ENCODE measurements at places on chromosomes 5 and 9. TPM values are rescaled to one million over a fixed set of nuclear protein-coding genes. Genes with fewer than 3 reads are reported as not detected.

DNA sequence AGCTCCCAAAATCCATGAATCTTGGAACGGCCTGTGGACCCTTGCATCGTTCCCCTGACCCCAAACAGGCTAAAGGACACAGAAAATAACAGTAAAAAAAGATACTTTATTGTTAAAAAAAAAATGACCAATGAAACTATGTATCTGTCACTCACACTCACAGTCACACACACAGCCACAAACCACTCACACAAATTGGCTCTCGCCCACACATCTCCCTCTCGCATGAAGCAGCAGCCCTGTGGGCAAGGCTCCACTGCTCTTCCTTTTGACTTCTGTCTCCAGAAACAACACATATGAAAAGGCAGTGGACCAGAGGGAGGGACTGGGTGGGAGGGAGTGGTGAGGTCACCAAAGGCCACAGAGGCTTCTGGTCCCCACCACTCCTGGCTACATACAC lies 56.6 kb downstream of the SLC36A1 start:
- peaks cover 6% of the 10 kb centered on the region for H3K4me1 ChIP-seq
- no peaks in the 10 kb centered on the region for H3K36me3 ChIP-seq
- H3K27ac ChIP-seq = no peak overlapping the region
- no peaks in the 10 kb centered on the region for H3K27me3 ChIP-seq
- no peak for DNase-seq
- H3K4me3 ChIP-seq = no peak overlapping the region

Gene SPINK13
- not detected for total RNA-seq

Gene OSMR
- not detected for total RNA-seq

GRCh38 chr5:59745415-59745863 lies 148.1 kb downstream of the PDE4D start:
- no peak for DNase-seq
- no peaks in the 10 kb centered on the region for H3K36me3 ChIP-seq
- H3K4me3 ChIP-seq = no peak overlapping the region
- H3K27ac ChIP-seq = no peak overlapping the region
- H3K27me3 ChIP-seq = no peaks in the 10 kb centered on the region

Gene SLIT3
- total RNA-seq = not detected

DNA sequence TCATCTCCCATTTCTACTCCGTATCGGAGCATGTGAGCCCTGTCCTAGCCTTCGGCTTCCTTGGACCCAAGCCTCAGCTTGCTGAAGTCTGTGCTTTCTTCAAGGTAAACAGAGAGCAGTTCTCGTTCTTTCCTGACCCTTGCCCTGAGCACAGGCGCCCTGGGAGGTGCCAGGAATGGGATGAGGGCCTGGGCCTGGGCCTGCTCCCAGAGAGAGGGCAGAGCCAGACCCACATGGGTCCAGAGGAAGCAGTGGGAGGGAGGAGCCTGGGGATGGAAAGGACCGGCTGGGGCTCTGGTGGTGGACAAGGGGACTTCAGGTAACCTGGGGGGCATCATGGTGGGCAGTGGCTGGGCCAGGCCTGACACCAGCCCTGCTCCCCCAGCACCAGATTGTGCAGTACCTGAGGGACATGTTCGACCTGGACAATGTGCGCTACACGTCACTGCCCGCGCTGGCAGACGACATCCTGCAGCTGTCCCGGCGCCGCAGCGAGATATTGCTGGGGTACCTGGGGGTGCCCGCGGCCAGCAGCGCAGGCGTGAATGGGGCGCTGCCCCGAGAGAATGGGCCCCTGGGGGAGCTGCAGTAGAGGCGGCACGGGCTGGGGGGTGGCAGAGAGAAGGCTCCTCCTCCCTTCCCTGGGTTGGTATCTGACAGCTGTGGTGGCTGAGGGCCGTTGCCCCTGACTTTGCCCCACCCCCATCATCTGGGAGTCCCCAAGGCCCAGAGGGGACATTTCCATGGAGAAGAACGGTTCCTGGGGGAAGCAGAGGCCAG lies 10.9 kb upstream of the DOLPP1 start:
- H3K4me1 ChIP-seq = peaks cover 45% of the 10 kb centered on the region
- H3K27me3 ChIP-seq = no peaks in the 10 kb centered on the region
- H3K4me3 ChIP-seq = no peak overlapping the region
- H3K27ac ChIP-seq = peak overlapping the region; percentile 74
- no peak for DNase-seq

GRCh38 chr9:33065157-33066076 lies 11.1 kb downstream of the SMU1 start:
- no peak overlapping the region for H3K4me3 ChIP-seq
- DNase-seq = no peak
- peaks cover 76% of the 10 kb centered on the region for H3K36me3 ChIP-seq
- H3K27ac ChIP-seq = no peak overlapping the region
- H3K27me3 ChIP-seq = no peaks in the 10 kb centered on the region
- H3K4me1 ChIP-seq = no peaks in the 10 kb centered on the region

- H3K4me1 ChIP-seq = no peaks in the 10 kb centered on the region
- H3K36me3 ChIP-seq = no peaks in the 10 kb centered on the region
Measured at GRCh38 chr9:91502913-91503672, 79.5 kb upstream of the NFIL3 start.

DNA sequence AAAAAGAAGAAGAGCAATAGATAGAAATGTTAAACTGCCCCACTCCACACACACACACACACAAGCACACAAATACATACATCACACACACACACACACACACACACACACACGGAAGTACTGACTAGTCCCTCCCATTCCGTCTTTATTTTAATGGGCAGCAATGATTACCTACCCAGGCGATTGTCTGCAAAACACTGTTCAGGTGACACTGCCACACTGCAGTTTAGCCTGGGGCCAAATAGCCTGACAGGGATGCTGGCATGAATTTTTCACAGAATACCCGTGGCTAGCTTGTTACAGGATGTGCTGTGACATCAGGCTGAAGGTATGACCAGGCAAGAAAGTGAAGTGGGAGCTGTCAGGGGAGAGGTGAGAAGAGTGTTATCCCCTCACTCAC lies 86.9 kb downstream of the FRMD3 start:
- no peaks in the 10 kb centered on the region for H3K36me3 ChIP-seq
- no peaks in the 10 kb centered on the region for H3K27me3 ChIP-seq
- no peak for DNase-seq
- H3K4me3 ChIP-seq = no peak overlapping the region

DNA sequence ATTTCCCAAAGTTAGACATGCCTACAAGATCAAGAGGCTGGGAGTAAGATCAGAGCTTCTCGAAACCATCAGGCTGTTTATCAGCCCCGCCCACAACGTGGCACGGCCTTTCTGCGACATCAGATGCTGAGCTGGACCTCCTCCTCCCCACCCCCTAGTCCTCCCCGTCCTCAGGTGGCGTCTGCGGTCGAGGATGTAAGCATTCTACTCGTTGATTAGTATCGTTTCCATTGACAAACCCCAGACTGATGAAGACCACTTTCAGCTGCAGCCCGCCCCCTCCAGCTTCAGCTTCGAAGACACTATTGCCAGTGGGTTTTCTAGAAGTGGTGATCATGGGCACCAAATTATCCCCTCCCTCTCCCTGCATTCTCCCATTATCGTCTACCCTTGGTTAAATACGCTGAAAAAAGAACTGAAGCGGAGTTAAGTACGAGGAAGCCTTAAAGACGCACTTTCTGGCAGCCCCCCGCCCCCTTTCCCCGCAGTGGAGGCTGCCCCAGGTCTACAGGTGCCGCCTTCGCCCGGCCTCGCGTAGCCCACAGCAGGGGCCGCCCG lies 1.1 kb downstream of the PPIC start:
- H3K27me3 ChIP-seq = peaks cover 24% of the 10 kb centered on the region
- peak; percentile 2 for DNase-seq
- H3K36me3 ChIP-seq = no peaks in the 10 kb centered on the region
- no peak overlapping the region for H3K4me3 ChIP-seq
- peaks cover 15% of the 10 kb centered on the region for H3K4me1 ChIP-seq
- H3K27ac ChIP-seq = no peak overlapping the region

GRCh38 chr9:83185488-83186154 lies 122.7 kb upstream of the RASEF start:
- H3K27ac ChIP-seq = no peak overlapping the region
- no peak overlapping the region for H3K4me3 ChIP-seq
- H3K4me1 ChIP-seq = no peaks in the 10 kb centered on the region

Gene LCN9
- total RNA-seq = not detected

Gene GBA2
- 76.4 TPM for total RNA-seq

GRCh38 chr9:128024761-128025308 lies 42.3 kb downstream of the NAIF1 start:
- peak overlapping the region; percentile 93 for H3K27ac ChIP-seq
- peaks cover 77% of the 10 kb centered on the region for H3K4me1 ChIP-seq
- no peaks in the 10 kb centered on the region for H3K27me3 ChIP-seq
- no peak for DNase-seq

Gene INSYN2B
- not detected for total RNA-seq

Gene BTNL9
- total RNA-seq = 0.54 TPM

- DNase-seq = peak; percentile 40
- H3K27ac ChIP-seq = peak overlapping the region; percentile 100
- H3K4me1 ChIP-seq = peaks cover 73% of the 10 kb centered on the region
- H3K36me3 ChIP-seq = peaks cover 56% of the 10 kb centered on the region
Measured at GRCh38 chr5:176530983-176531901, 6.0 kb downstream of the RNF44 start.

DNA sequence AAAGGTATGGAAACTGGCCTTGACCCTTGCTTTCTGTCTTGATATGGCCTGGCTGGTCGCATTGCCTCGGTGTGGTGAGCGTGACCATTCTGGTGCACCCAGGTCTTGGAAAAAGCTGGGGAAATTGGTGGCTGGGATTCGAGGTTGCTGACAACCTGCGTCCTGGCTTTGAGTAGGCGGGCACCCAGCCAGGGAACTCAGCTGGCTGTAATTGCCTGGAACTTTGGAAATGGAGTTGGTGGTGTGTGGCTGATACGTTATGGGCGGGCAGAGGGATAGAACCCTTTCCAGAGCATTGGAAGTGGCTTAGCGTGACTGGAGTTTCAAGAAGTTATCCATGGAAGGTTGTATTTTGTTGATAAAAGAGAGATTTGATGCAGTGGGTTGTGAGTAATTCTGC lies 35.2 kb downstream of the KCNMB1 start:
- H3K36me3 ChIP-seq = no peaks in the 10 kb centered on the region
- no peaks in the 10 kb centered on the region for H3K27me3 ChIP-seq
- no peak overlapping the region for H3K27ac ChIP-seq
- H3K4me1 ChIP-seq = peaks cover 16% of the 10 kb centered on the region

Gene BNC2
- total RNA-seq = 66.5 TPM

- no peaks in the 10 kb centered on the region for H3K4me1 ChIP-seq
- no peaks in the 10 kb centered on the region for H3K36me3 ChIP-seq
- no peak overlapping the region for H3K4me3 ChIP-seq
Measured at GRCh38 chr5:14767735-14768507, 103.4 kb downstream of the OTULIN start.

Gene RUFY1
- total RNA-seq = 48.7 TPM

- no peaks in the 10 kb centered on the region for H3K4me1 ChIP-seq
- no peak overlapping the region for H3K27ac ChIP-seq
- H3K4me3 ChIP-seq = no peak overlapping the region
- H3K27me3 ChIP-seq = no peaks in the 10 kb centered on the region
- no peaks in the 10 kb centered on the region for H3K36me3 ChIP-seq
Measured at GRCh38 chr9:117596678-117597077, 107.5 kb upstream of the TLR4 start.

GRCh38 chr5:109756543-109757185 lies 66.9 kb downstream of the MAN2A1 start:
- H3K36me3 ChIP-seq = peaks cover 14% of the 10 kb centered on the region
- H3K27me3 ChIP-seq = no peaks in the 10 kb centered on the region
- no peak overlapping the region for H3K27ac ChIP-seq
- no peaks in the 10 kb centered on the region for H3K4me1 ChIP-seq
- H3K4me3 ChIP-seq = no peak overlapping the region

GRCh38 chr9:80664327-80665210 lies 1024.8 kb downstream of the TLE1 start:
- no peaks in the 10 kb centered on the region for H3K36me3 ChIP-seq
- no peaks in the 10 kb centered on the region for H3K27me3 ChIP-seq
- H3K4me1 ChIP-seq = peaks cover 5% of the 10 kb centered on the region
- H3K4me3 ChIP-seq = no peak overlapping the region

Gene LRRC70
- total RNA-seq = 29.5 TPM

Gene EIF4E1B
- total RNA-seq = not detected

DNA sequence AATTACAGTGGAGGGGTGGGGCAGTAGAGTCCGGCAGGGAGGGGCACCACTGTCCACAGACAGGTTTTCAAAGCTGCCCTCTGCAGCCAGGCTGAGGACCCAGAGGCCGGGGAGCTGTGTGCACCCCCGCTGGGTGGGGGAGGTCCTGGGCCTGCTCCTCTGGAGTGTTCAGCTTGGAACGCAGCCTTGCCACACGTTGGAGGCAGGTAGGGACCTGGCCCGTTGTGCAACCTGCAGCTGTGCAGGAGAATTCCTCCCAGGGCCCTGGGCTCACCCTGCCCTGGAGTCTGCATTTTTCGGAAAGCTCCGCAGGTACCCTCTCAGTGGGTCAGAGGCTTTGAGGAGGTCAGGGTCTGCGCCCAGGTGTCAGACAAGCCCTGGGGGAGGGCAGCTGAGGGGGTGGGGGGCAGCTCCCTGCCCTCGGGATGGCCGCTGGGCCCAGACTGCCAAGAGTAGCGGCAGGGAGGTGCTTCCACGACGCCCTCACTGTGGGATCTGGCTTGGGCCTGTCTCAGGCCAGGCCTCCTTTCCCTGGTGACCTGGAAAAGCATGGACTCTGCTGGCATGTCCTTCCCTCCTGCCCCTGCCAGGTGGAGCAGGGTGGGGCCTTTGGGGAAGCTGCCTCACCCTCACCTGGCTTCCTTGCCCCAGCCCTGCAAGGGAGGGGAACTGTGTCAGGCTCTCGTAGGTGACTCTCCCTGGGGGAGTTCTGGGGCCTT lies 29.5 kb downstream of the RXRA start:
- no peaks in the 10 kb centered on the region for H3K36me3 ChIP-seq
- H3K4me3 ChIP-seq = no peak overlapping the region
- DNase-seq = no peak
- peaks cover 5% of the 10 kb centered on the region for H3K4me1 ChIP-seq
- H3K27ac ChIP-seq = no peak overlapping the region

GRCh38 chr5:72152545-72152944 lies 45.3 kb downstream of the MAP1B start:
- no peaks in the 10 kb centered on the region for H3K36me3 ChIP-seq
- no peak overlapping the region for H3K4me3 ChIP-seq
- no peak overlapping the region for H3K27ac ChIP-seq
- no peaks in the 10 kb centered on the region for H3K4me1 ChIP-seq
- no peak for DNase-seq
